ENCODE measurements at places on chromosomes 16 and 17. TPM values are rescaled to one million over a fixed set of nuclear protein-coding genes. Genes with fewer than 3 reads are reported as not detected.

DNA sequence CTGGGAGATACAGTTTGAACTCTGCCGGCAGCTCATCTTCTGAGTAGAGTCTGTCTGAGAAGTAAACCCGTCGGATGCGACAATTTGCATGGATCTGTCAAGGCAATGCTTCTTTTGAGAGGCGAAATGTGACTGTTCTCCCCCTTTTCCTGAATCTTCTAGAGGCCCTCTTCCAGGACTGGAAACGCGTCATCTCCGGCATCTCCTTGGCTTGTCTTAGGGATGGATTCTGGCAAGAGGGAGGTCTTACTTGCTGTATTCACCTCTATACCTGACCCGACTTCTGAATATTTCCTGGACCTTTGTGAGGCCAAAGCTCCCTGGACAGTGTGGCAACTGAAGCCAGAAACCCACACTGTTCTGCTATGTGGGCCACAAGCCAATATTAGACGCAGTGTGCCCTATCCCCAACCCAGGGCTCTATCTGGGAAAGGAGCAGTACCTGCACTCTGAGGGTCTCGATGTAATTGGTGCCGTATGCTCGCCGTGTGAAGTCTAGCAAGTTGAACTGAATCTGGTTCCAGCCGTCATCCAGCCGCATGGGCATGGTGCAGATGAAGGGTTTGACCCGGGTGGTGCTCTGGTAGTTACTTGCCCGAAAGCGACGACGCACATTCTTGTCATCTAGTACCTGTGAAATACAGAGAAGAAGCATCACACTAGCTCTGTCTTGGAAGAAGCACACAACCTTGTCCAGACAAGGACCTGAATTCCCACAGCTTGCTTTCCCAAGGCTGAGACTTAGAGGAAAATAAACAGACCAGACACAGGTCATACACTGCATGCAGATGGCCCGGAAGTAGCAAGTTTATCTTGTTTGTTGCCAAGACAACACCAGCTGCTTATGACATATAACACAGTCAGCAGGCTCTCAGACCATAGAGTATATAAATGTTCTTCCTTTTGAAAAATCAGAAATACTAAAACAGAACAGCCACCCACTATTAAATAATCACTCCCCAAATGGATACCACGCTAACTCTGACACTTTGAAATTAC, 14.1 kb downstream of the CFAP20 start:
- DNase-seq, result no peak
- H3K27me3 ChIP-seq, result no peaks in the 10 kb centered on the region
- peaks cover 42% of the 10 kb centered on the region for H3K36me3 ChIP-seq
- H3K4me3 ChIP-seq, result no peak overlapping the region
- H3K27ac ChIP-seq, result no peak overlapping the region

- H3K36me3 ChIP-seq, result peaks cover 2% of the 10 kb centered on the region
- no peaks in the 10 kb centered on the region for H3K27me3 ChIP-seq
- H3K4me1 ChIP-seq, result peaks cover 53% of the 10 kb centered on the region
- DNase-seq, result peak; percentile 29
- H3K27ac ChIP-seq, result peak overlapping the region; percentile 79
These were observed 4.6 kb downstream of the PIEZO1 start for GRCh38 chr16:88780142-88781062.

GRCh38 chr16:69298261-69298660, 12.9 kb upstream of the VPS4A start:
- H3K4me3 ChIP-seq, result no peak overlapping the region
- H3K27ac ChIP-seq, result no peak overlapping the region
- H3K36me3 ChIP-seq, result no peaks in the 10 kb centered on the region
- no peak for DNase-seq

DNA sequence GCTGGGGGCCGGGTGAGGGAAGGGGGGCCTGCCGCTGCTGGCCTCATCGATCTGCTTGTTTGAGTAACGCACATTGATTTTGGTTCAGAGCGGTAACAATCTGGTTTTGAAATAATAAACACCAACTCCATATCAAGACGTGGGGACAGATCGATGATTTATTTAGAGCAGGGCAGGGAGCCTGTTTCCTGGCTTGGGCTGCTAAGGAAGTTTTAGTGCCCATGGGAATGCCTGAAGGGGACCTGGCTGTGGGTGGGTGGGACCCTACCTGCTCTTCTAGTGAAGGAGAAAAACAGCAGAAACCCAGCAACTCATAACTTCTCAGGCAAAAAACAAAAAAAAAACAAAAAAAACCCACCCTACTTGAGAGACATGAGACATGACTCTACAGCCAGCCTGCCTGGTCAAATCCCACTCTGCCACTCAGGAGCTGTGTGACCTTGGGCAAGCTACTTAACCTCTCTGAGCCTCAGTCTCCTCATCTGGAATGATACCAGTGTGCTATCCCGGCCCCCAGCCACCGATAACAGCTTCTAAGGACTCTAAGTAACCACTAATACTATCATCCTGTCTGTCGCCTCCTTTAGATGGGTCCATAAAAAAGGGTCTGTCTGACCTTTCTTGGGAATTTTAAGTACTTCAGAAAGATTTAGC, 66.0 kb downstream of the PIPOX start:
- H3K27ac ChIP-seq, result no peak overlapping the region
- H3K4me3 ChIP-seq, result no peak overlapping the region

- H3K27ac ChIP-seq, result no peak overlapping the region
- H3K4me3 ChIP-seq, result no peak overlapping the region
- DNase-seq, result peak; percentile 63
- no peaks in the 10 kb centered on the region for H3K27me3 ChIP-seq
- peaks cover 38% of the 10 kb centered on the region for H3K4me1 ChIP-seq
These were observed 8.7 kb upstream of the SLC7A5 start for GRCh38 chr16:87877942-87878507.

DNA sequence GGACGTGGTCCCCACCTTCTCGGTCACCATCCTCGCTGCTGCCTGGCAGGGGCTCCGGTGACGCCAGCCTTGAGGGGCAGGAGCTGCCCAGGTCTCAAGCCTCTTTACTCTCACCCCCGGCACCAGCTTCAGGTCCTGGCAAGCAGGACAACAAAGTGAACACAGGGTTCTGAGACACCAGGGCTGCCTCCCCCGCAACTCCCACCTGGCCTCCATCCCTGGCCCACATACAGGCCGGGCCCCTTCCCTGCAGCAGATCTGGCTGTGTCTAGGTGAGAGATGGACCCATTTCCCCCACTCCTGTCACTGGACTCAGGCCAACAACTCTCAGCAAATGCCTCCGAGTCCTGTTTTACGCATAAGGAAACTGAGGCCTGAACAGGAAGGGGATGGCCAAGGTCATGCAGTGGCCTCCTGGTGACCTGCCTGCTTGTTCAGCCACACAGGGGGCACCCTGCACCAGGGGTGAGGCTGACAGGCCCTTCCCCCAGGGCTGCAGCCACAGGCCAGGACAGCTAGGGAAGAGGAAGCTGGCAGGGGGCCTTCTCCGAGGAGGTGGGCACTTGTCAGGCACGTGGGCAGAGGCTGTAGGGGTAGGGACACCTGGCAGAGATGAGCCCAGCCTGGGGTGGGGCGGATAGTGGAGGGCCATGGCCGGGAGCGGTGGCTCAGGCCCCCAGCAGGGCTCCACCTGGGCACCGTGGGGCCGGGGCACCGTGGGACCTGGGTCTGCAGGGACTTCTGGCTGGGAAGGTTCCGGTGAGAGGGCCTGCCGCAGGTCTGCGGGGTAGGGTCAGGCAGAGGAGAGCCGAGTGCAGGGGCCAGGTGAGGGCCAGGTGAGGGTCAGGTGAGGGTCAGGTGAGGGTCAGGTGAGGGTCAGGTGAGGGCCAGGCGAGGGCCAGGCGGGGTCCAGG, 46.7 kb upstream of the PVALEF start:
- no peak overlapping the region for H3K27ac ChIP-seq
- H3K4me1 ChIP-seq, result no peaks in the 10 kb centered on the region
- no peaks in the 10 kb centered on the region for H3K36me3 ChIP-seq
- H3K4me3 ChIP-seq, result peak overlapping the region; percentile 37
- no peaks in the 10 kb centered on the region for H3K27me3 ChIP-seq
- no peak for DNase-seq

DNA sequence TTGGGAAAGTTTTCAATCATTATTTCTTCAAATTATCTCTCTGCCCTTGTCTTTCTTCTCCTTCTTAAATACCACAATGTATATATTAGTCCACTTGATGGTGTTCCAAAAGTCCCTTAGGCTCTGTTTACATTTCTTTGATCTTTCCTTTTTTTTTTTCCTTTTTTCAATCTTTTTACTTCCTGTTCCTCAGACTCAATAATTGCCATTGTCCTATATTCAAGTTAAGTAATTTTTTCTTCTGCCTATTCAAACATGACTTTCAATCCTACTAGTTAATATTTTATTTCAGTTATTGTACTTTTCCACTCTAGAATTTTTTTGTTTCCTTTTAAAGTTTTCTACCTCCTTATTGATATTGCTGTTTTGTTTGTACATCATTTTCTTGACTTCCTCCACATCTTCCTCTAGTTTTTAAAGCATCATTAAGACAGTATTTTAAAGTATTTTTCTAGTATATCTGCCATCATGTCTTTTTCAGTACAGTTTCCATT, 15.8 kb upstream of the UQCRC2 start:
- peak overlapping the region; percentile 1 for H3K4me3 ChIP-seq
- no peaks in the 10 kb centered on the region for H3K36me3 ChIP-seq
- no peak for DNase-seq
- peaks cover 27% of the 10 kb centered on the region for H3K4me1 ChIP-seq
- peak overlapping the region; percentile 63 for H3K27ac ChIP-seq

- H3K4me1 ChIP-seq, result no peaks in the 10 kb centered on the region
- no peak overlapping the region for H3K4me3 ChIP-seq
- no peaks in the 10 kb centered on the region for H3K36me3 ChIP-seq
These were observed 35.8 kb upstream of the C1QL1 start for GRCh38 chr17:45003877-45004276.

DNA sequence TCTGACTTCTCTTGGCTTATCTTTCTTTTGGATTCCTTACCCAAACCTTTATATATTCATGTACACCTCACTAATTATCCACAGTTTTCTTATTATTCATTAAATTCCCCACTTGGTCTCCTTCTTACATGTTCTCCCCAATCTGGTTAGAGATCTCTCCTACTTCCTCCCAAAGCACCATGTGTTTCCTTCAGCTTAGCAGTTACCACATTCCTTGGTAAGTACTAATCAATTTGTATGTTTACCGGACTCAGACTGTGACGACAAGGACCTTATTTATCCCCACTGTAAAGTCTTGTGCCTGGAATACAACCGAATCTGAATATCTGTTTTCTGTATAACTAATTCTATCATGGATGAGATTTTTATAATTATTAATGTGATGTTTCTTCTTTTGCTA, 389.5 kb downstream of the KCNJ2 start:
- no peaks in the 10 kb centered on the region for H3K4me1 ChIP-seq
- no peak overlapping the region for H3K27ac ChIP-seq
- H3K4me3 ChIP-seq, result no peak overlapping the region
- DNase-seq, result no peak
- H3K36me3 ChIP-seq, result no peaks in the 10 kb centered on the region
- no peaks in the 10 kb centered on the region for H3K27me3 ChIP-seq

- peak; percentile 52 for DNase-seq
- H3K4me1 ChIP-seq, result peaks cover 14% of the 10 kb centered on the region
- H3K27ac ChIP-seq, result no peak overlapping the region
These were observed 1.0 kb downstream of the SDK2 start for GRCh38 chr17:73643001-73643851.

DNA sequence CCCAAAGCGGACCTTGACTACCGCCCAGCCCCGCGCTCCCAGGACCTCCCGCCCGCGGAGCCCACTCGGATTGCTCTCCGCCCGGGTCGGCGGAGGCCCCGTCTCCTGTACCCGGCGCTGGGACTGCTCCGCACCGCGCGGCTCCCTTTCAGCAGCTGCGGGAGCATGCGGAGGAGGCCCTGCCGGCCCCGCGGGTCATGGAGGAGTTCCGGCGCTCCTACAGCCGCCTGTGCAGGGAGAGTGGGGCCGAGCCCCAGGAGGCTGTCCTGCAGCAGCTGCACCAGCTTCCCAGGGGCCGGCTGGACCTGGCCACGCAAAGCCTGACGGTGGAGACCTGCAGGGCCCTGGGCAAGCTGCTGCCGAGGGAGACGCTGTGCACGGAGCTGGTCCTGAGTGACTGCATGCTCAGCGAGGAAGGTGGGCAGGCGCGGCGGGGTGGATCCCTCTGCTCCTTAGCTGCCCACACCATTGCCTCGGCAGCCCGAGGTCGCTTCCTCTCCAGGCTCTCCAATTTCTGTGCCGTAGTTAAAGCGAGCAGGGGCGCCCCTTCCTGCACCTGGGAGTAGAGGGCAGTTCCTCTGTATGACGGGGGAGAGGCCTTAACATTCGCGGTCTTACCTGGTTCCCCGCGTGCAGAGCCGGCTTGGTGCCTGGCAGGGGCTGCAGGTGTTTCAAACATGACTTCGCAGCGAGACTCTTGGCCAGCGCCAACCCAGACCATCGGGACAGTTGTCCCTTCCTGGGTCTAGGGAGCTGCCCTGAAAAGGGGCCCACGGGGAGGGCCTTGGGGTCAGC, 539 bp downstream of the LRRC45 start:
- no peaks in the 10 kb centered on the region for H3K36me3 ChIP-seq
- no peaks in the 10 kb centered on the region for H3K27me3 ChIP-seq
- peak; percentile 50 for DNase-seq
- peaks cover 14% of the 10 kb centered on the region for H3K4me1 ChIP-seq

GRCh38 chr17:58120195-58120822, 27.9 kb upstream of the OR4D1 start:
- no peak overlapping the region for H3K27ac ChIP-seq
- H3K4me1 ChIP-seq, result peaks cover 7% of the 10 kb centered on the region
- no peaks in the 10 kb centered on the region for H3K36me3 ChIP-seq
- no peak overlapping the region for H3K4me3 ChIP-seq
- DNase-seq, result peak; percentile 60
- peaks cover 8% of the 10 kb centered on the region for H3K27me3 ChIP-seq

DNA sequence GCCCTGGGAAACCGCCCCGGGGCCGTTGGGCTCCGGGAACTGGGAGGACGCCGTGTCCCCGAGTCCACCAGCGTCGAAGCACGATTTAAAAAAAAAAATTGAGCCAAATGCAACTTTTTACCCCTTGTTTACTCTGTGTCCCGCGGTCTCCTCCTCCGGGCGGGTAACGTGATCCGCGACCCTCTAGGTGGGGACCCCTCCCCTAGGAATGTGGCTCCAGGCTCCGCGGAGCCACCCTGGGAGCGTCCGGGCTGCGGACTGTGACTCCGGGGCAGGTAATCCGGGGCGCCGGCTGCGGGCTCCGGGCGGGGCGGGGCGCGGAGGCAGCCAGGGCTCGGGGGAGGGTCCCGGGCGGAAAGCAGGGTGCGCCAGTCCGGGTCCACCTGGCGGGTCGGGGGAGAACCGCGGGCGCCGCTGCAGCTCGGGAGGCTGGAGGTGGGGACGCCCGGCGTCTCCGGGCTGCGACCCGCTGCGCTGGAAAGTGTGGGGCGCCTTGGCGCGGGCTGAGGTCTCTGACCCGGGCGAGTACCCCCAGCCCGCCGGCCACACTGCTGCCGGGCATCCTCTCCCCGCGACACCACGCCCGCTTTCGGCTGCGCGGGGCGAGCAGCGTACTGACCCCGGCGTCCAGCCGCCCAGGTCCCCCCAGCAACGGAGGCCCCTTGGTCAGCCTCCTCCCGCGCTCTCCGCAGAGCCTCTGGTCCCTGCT, 852 bp upstream of the HELZ start:
- peaks cover 14% of the 10 kb centered on the region for H3K36me3 ChIP-seq
- H3K27me3 ChIP-seq, result peaks cover 2% of the 10 kb centered on the region
- H3K4me3 ChIP-seq, result peak overlapping the region; percentile 76
- peak overlapping the region; percentile 85 for H3K27ac ChIP-seq
- peak; percentile 68 for DNase-seq
- peaks cover 33% of the 10 kb centered on the region for H3K4me1 ChIP-seq

GRCh38 chr17:34990921-34991365, 10.6 kb downstream of the LIG3 start:
- H3K4me3 ChIP-seq, result no peak overlapping the region
- H3K4me1 ChIP-seq, result no peaks in the 10 kb centered on the region
- H3K36me3 ChIP-seq, result peaks cover 51% of the 10 kb centered on the region
- no peak for DNase-seq

The SLX1B gene
- 66.8 TPM for total RNA-seq

The SLC13A2 gene
- not detected for total RNA-seq

The HOXB7 gene
- total RNA-seq, result 0.30 TPM

The STAT3 gene
- total RNA-seq, result 345 TPM

The FOXC2 gene
- total RNA-seq, result not detected
